ENCODE measurements at places on chromosomes 2 and 18. TPM values are rescaled to one million over a fixed set of nuclear protein-coding genes. Genes with fewer than 3 reads are reported as not detected.

C2orf66 gene
- 0.12 TPM for total RNA-seq

PDCD1 gene
- not detected for total RNA-seq

PDE1A gene
- 20.0 TPM for total RNA-seq

TPGS2 gene
- 146 TPM for total RNA-seq

PPP1R1C gene
- total RNA-seq, result 2.2 TPM

COBLL1 gene
- 14.5 TPM for total RNA-seq

NBAS gene
- total RNA-seq, result 147 TPM

UGT1A10 gene
- not detected for total RNA-seq

RELCH gene
- 43.0 TPM for total RNA-seq

ANKRD30BL gene
- total RNA-seq, result not detected

ALPP gene
- not detected for total RNA-seq

CDK15 gene
- total RNA-seq, result 3.1 TPM

ESPNL gene
- total RNA-seq, result 9.2 TPM

Data from uterine smooth muscle cell (primary cell).